ENCODE measurements at places on chromosomes 6 and 20.

DNA sequence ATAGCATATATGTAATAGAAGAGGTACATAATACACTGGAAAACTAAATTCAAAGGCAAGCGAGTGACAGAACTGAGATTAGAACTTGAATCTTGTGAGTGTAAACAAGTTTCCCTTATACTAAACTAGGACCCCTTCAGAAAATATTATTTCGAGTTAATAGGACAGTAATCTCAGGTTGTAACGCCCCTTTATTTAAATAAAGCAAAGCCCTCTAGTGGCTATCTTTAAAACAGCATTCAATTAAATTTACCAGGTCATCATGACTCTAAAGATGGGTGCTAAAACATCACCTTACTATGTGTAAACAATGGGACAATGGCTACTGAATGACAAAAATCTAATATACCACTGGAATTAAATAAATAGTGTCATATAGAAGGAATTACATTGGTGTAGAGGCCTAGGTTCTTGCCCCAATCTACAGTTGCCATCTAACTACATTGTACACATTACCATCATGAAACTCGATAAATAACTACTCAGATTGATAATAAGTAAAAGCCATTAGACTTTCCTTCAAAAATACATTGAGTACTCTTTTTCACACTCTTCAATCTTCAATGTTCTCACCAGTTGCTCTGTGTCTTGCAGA is 255.4 kb upstream of the IRAK1BP1 start:
- no peak for DNase-seq

DNA sequence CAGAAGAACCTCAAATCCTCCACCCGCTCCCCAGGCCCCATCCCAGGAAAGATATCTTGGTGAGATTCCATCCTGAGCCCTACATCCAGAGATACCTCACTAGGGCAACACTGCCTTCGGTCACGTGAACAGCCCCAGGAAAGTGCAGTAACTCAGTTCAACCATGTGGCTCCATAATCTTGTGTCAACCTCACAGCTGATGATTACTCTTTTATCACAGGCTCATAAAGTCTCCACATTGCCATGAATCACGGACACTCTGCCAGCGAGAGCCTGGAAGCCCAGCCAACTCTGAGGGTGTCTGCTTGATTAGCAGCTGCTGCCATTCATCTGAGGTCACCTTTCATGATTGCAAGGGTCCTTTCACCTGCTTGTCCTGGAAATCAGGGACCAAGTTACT is 175.8 kb upstream of the LRFN2 start:
- DNase-seq, result no peak

DNA sequence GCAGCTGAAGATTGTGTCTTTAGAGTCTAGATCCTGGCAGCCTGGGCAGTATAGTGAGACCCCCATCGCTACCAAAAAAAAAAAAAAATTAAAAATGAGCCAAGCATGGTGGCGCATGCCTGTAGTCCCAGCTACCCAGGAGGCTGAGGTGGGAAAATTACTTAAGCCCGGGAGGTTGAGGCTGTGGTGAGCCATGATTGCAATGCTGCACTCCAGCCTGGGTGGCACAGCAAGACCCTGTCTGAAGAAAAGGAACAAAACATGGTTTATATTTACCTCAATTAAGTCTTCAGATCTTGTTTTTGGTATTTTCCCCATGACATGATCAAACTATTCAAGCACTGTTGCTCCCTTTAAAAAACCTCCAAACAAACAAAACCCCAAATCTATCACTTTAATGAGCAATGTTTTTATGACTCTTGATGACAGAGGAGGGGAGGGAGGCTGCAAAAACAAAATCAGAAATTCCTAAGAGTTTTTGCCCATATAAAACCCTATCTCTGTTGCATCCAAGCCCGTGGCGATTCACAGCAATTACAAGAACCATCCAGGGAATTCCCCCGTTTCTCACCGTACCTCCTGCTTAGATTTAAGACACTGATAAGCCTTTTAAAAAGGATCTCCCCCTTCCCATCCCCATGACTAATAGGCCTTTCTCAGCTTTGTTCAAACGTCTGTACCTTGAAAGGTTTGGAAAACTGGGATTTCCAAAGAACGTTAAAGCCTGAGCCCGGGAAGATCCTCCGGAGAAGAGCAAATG is 259.9 kb downstream of the BMP7 start:
- no peak for DNase-seq

GRCh38 chr20:56875052-56875659 is 246.1 kb downstream of the TFAP2C start:
- DNase-seq, result no peak

- no peak for DNase-seq
Measured at GRCh38 chr6:28280595-28281287, 631 bp upstream of the PGBD1 start.

DNA sequence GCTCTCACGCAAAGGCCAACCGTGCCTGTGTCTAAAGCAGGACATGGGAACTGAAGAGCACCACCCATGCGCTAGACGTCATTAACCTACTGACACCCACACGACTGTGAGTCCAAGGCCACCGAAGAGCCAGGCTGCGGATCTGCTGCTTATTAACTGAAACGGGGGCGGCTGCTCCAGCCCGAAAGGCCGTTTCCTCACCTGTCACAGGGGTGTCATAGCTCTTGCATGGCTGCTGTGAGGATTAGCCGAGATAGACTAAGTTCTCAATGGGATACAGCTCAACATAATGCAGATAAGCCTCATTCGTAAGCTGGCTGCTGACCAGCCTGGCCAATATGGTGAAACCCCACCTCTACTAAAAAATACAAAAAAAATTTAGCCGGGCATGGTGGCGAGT is 26.7 kb downstream of the OVOL2 start:
- DNase-seq, result no peak

- DNase-seq, result no peak
Measured at GRCh38 chr6:79170959-79171358, 63.5 kb downstream of the HMGN3 start.

DNA sequence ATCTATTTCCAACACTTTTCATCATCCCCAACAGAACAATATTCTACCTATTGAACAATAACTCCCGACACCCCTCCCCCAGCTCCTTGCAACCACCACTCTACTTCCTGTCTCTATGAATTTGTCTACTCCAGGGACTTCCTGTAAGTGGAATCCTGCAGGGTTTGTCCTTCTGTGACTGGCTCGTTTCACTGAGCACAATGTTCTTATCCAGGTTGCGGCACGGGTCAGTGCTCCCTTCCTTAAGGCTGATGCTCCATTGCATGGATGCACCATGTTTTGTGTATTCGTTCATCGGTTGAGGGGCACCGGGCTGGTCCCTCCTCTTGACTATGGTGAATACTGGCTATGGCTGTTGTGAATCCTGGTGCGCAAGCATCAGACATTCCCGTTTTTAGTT is 163.2 kb downstream of the TBXT start:
- DNase-seq, result no peak

DNA sequence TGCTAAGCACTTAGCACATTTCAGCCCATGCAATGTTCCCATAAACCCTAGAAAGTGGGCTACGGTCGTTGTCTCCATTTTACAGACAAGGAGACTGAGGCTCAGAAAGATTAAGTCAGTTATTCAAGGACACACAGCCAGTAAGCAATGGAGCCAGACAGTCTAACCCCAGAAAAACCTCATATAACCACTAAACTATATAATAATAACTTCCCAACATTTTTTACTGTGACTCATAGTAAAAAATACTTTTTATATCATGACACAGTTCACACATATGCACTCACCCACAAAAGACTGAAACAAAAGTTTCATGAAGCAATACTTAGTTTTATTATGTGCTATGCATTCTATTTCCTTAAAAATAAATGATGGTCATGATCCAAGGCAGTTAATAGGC is 66.2 kb upstream of the EYA2 start:
- no peak for DNase-seq

GRCh38 chr6:131954775-131955107 is 3.6 kb upstream of the CCN2 start:
- DNase-seq, result no peak

GRCh38 chr6:166636191-166636933 is 9.3 kb upstream of the RPS6KA2 start:
- no peak for DNase-seq

DNA sequence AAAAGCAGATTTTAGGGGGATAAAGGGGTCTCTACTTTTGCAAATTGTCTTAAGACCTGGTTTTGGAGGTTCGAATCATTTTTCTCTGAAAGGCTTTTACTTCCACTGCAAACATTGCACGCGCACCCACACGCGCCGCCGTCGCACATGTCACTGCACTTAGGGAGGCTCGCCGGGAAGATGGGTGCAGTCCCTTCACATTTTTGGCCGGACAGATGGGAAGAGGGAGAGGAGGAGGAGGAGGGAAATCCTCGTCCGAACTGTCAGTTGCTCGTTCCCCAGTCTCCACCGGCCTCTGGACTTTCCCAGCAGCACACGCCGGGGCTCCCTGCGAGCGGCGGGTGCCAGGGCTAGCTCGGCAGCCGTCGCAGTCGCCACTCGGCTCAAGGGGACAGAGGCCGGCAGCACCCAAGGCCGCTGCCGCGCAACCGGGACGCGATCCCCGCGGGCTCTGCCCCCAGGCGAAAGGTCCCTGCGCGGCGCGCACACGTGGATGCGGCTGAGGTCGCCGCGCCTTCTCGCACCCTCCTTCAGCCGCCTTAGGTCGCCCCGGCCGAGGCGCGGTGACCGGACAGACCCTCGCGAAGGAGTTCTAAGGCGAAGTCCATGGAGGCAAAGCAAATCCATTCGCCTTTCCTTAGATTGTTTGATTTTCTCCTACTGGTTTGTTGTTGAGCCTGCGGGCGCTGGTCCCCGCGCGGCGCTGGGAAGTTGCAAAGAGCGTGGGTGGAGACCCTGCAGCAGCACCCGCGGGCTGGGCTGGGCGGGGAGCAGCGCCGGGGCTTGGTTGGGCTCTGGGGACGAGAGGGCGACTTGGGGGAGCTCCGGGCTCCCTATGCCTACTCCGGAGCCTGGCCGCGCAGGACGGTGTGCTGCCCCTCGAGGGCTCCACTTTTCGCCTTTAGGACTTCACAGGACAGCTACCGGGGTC is 1.2 kb downstream of the MYB start:
- no peak for DNase-seq

- no peak for DNase-seq
Measured at GRCh38 chr6:56318851-56319250, 71.5 kb upstream of the COL21A1 start.

- DNase-seq, result no peak
Measured at GRCh38 chr20:25048519-25048952, 9.4 kb downstream of the ACSS1 start.

GRCh38 chr20:22563062-22563965 is 21.1 kb downstream of the FOXA2 start:
- no peak for DNase-seq

DNA sequence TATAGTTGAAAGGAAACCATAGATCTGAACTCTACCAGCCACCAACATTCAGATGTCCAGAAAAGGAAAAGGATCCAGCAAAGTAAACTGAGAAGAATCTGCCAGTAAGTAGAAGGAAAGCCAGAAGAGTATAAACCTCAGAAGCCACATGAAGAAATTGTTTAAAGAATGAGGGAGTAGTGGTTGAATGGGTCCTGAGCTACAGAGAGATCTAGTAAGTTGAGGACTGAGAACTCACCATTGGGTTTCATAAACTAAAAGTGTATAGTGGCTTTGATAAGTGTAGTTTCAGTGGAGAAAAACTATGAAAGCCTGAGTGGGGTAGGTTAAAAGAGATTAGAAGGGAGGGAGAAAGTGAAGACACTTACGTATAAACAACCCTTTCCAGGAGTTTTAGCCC is 32.0 kb upstream of the SUMO4 start:
- no peak for DNase-seq

GRCh38 chr6:170114956-170115855 is 175.7 kb downstream of the DLL1 start:
- no peak for DNase-seq

- no peak for DNase-seq
Measured at GRCh38 chr20:57133926-57134650, 132.4 kb downstream of the BMP7 start.

DNA sequence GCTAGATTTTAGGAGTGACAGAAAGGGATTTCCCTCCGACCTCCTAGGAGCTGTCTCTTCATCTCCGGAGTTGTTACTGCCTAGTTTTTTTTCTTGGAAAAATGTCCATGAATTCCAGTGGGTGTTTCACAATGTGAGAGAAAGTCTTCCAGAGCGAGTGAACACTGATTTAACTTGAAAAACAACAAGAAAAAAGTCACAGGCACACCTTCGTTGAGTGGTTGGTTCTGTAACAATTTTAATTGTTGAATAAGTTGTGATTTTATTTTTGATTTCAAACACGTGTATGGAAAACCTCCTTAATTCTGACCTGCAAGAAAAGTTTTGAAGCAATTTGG is 2.9 kb downstream of the TFAP2C start:
- DNase-seq, result no peak

- DNase-seq, result no peak
Measured at GRCh38 chr6:126722411-126722810, 382.5 kb downstream of the CENPW start.
